ENCODE measurements at places on chromosomes 1 and 21.

- no peak for DNase-seq
These were observed 327.5 kb upstream of the POGK start for GRCh38 chr1:166511761-166512160.

- DNase-seq = no peak
These were observed 201.0 kb downstream of the HS2ST1 start for GRCh38 chr1:87115317-87115890.

- no peak for DNase-seq
These were observed 839.3 kb downstream of the KCNT2 start for GRCh38 chr1:195768936-195769335.

- DNase-seq = no peak
These were observed 67.0 kb downstream of the IVNS1ABP start for GRCh38 chr1:185250063-185250462.

DNA sequence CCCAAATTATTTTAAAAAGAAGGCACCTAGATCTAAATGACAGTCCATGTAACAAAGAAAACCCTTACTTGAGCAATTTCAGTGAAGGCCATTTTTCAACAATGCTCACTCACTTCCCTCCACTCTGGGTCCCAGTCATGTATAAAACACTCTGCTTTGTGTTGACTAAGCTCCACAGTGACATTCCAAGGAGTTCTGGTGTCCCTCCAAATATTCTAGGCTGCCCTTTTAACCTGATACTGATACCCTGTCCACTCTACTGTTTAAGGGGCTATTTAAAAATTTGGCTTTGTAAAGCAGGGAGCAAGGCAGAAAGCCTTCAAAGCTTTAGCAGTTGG lies 73.6 kb downstream of the GNG12 start:
- no peak for DNase-seq

DNA sequence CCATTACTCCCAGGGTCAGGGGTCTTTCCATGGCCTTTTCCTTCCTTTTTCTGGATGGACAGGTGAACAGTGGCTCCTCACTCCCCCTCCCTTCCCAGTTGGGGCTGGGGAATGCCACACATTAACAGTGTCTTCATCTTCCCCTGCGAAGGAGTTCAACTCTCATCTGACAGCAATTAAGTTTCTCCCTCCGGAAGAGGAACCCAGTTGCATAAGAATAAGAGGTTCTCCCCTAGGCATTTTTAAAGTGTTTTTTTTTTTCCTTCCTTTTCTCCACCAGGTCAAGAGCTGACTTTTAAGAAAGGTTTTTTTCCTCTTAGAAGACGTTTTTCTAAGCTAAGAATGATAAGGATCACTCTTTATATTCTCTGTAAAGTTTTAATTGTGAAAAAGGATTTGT lies 42.3 kb upstream of the FASLG start:
- no peak for DNase-seq

DNA sequence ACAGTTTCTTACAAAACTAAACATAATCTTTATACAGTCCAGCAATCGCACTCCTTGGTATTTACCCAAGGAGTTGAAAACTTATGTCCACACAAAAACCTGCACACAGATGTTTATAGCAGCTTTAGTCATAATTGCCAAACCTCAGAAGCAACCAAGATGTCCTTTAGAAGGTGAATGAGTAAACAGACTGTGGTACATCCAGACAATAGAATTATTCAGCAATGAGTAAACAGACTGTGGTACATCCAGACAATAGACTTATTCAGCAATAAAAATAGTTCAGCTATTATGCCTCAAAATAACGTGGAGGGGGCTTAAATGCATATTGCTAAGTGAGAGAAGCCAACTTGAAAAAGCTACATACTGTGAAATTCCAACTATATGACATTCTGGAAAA lies 87.0 kb upstream of the GALNT2 start:
- DNase-seq = no peak

DNA sequence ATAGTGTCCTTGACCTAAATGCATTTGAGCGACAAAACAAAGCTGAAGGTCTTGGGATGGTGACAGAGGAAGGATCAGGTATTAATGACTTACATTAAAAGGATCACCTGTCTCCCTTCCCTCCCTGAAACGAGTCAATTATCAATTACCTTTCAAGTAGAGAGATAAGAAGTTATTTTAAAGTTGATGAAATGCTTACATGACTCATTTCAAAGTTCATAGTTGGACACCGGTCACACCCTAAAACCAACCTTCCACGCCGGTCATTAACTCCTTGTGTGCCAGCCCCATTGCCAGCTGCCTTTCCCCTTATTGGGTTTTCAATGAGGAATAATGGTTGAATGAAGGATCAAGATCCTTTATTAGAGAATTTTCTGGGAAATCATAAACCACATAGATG lies 129.8 kb downstream of the ZP4 start:
- DNase-seq = no peak

GRCh38 chr21:45248301-45248892 lies 39.3 kb downstream of the POFUT2 start:
- DNase-seq = no peak

- no peak for DNase-seq
These were observed 165.0 kb upstream of the VAMP3 start for GRCh38 chr1:7606096-7606495.

- no peak for DNase-seq
These were observed 156.0 kb upstream of the TIAM1 start for GRCh38 chr21:31500071-31500470.

- no peak for DNase-seq
These were observed 70.0 kb downstream of the LEPR start for GRCh38 chr1:65490231-65491009.

All from central memory CD4-positive, alpha-beta T cell (primary cell).